ENCODE measurements at places on chromosomes 4 and X.

DNA sequence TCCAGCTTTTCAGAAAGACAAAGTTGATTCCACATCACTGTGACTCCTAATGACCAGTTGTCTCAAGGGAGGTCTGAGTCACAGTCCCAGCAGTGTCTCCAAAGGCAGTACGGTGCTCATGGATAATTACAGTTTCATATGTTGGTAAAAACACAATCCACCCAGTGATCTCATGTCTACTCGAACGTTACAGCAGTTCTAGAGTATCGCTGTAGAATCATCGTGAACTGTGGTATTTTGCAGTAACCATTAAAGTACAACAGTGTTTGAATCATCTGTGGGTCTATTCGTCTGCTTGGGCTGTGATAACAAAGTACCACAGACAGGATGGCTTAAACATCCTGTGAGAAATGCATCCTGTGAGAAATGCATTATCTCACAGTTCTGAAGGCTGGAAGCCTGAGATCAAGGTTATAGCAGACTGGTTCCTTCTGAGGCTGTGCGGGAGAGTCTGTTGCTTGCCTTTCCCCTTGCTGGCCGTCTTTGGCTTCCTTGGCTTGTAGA is 121.1 kb upstream of the SORBS2 start:
- DNase-seq: peak; percentile 54

DNA sequence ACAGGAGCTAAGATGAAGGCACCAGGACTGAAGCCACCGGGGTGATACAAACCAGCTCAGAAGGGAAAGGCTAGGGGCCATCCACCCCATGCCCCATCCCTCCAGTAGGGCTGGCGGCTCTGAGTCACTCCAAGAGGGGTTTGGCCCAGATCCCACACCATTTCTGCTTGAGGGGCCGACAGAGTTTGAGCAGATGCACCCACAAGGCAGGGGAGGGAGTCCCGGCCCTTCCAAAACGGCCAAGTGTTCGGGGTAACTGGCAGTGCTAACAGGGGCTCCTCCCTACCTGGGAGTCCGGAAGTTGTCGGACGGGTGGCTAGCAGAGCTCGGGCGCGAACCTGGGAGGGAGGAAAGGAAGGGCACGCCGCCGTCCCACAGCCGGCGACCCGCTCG is 412 bp downstream of the SLC10A3 start:
- DNase-seq: peak; percentile 44

DNA sequence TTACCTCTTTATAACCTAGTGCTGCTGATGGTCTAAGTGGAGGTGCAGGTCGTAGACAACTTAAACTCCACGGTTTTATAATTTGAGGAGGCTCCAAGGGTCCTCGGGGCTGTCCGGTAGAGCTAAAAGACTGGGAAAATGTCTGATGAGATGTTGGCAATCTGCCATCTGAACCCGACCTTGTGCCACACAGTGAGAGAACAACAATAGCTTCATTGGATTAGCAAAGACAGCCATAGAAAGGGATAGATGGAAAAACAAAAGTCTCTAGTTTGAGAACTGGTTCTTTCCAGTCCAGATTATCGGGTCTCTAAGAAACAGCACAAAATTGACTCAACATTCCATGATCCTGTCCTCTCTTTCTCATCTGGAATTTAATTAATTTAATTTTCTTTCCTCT is 31.6 kb downstream of the CD40LG start:
- no peak for DNase-seq

GRCh38 chrX:53312946-53313727 is 31.8 kb upstream of the IQSEC2 start:
- DNase-seq: peak; percentile 57
